ENCODE measurements at places on chromosomes 11 and 22.

GRCh38 chr11:109350091-109350490 is 71.9 kb upstream of the C11orf87 start:
- DNase-seq: no peak

DNA sequence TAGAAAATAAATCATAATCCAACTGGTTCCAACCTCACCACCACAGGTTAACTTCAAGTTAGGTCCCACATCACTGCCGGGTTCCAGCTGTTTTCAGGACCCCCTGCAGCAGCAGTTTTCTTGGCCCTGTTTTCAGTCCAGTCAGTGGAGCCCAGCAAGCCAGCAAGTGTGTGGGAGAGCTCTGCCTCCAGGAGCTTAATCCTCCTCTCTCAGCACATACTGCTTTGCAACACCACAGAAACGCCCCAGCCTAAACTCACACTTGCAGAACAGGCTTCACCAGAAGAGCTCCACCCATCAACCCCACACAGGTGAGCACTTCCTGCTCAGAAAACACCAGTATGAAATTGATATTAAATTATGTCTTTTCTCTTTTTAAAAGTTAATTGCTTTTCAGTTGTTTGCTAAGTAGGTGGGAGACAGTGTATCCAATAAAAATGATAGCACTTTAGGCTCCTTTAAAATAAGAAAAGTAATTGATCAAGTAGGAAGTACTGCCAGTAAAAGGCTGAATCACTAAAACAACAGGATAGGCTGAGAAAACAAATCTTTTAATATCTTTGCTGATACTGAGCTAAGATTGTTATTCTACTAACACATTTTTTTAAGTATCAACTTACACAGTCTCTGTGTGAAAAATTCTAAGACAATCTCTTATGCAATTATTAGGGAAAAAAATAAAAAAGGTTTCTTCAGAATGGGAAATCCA is 81.5 kb upstream of the TP53AIP1 start:
- DNase-seq: no peak

DNA sequence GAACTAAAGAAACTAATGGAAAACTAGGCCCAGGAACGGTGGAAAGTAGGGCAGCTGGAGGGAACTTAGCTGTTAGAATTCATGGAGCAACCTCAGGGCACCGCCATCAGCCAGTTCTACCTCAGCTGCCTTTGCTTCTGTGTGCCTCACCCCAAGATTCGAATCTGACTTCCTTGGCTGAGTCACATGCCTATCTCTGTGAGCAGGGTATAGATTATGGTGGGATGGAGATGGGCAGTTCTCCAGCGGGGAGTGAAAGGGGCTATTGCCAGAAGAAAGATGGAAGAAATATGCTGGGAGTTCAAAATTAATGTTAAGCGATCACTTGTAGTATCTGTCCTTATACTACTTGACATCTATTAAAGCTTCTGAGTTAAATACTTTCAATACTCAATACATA is 18.9 kb upstream of the VWA5A start:
- no peak for DNase-seq

GRCh38 chr11:8209208-8209807 is 40.5 kb upstream of the RIC3 start:
- no peak for DNase-seq

- DNase-seq: no peak
Observed at GRCh38 chr22:30602049-30602448, 4.9 kb upstream of the TCN2 start.

DNA sequence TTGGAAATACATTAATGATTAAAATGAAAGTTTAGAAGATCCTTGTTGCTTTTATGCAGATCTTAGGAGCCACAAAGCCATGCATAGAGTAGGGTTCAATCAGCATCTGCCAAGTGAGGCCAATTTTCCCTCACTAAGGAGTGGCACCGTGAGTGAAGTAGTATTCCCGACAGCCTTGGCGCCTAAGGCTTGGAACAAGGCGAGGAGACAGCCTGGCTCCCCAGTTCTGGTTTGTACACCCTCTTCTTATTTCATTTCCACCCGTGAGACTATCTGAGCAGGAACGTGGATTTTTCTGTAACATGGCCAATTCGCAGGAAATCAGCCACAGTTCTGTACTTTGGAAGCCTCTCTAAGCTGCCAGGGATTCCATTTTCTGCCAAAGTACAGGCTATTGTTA is 22.6 kb downstream of the FADS2 start:
- DNase-seq: no peak

GRCh38 chr11:126466236-126467045 is 111.0 kb downstream of the ST3GAL4 start:
- DNase-seq: no peak

GRCh38 chr11:73260127-73260457 is 12.0 kb upstream of the P2RY6 start:
- no peak for DNase-seq

DNA sequence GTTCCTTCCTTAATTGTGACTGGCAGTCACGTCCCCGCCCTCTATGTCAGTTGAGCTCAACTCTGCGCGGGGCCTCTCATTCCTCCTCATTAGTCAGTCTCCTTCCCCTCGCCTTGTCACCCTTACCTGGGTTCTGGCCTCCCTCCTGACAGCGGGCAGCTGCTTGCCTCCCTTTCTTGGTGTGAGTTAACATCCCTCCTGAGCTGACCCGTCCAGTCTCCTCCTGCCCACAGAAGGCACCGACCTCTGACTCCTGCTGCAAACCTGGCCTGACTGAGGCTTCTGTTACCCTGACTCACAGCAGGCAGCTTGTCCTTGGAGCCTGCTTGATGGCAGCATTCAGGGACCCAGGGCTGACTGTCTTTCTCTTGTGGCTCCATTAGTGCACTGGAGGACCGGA is 45.2 kb downstream of the GRIK4 start:
- no peak for DNase-seq

DNA sequence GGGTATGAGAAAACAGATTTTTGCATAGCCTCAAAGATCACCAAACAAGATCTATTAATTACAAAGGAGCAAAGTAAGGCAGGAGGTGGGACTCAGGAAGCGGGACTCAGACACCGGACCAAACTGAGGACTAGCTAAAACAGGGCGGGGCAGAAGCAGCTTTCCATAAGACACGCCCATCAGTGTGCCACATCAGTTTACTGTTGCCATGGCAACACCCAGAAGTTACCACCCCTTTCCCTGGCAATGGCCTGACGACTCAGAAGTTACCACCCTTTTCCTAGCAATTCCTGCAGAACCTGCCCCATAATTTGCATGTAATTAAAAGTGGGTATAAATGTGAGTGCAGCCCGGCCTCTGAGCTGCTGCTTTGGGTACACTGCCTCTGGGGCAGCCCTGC is 173.9 kb downstream of the SHANK2 start:
- DNase-seq: no peak

GRCh38 chr11:15883455-15883920 is 472.9 kb downstream of the SOX6 start:
- DNase-seq: no peak

DNA sequence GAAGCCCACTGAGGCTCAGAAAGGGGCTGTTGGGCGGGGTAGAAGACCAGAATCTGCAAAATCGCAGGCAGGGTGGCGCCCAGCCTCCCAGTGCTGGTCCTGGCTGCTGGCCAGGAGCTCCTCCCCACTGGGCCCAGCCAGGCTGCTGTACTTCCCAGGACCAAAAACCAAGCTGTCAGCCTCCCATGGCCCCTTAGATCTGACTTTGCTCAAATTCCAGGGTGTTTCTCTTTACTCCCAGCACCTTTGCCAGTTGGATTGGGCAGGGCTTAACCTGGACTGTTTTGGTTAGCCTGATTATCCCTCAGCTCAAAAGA is 44.2 kb upstream of the WEE1 start:
- no peak for DNase-seq

DNA sequence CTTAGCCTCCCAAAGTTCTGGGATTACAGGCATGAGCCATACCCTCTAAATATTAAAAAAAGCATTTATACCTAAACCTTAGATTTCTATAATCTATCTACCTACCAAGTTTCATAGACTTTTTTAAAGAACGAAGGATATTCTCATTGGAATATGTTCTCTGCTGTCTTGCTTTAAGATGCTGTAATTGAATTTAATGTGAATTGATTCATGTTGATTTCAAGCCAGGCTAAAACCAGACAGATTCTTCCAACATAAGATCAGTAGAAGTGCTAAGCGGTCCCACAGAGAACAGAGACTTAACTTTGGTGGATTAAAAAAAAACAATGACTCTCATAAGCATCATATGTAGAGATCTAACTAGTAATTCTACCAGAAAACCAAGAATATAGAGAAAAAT is 14.2 kb downstream of the KREMEN1 start:
- DNase-seq: no peak

GRCh38 chr11:62514151-62514550 is 32.5 kb downstream of the AHNAK start:
- no peak for DNase-seq
